Foreskin fibroblast (primary cell): ENCODE measurements at places on chromosomes 2 and 18.

DNA sequence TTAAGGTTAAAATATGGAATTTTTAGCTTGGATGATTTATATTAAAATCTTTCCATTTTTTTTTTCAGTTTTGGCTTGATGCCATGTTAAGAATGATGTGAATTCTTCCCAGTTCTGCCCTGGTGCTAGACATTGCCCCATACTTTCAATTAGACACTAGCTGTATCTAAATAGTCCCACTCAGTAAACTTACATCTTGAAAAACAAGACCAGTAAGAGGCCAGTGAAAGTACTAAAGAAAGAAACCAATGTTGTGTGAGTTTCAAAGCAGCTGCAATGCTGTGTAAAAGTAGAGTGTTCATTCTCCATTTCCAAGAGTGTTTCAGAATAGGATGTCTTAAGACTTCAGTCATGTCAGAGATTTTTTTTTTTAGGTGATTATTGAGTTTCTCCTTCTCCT is 40.0 kb upstream of the CYBRD1 start:
- no peak for DNase-seq

GRCh38 chr2:71872466-71873051 is 275.1 kb downstream of the CYP26B1 start:
- no peak for DNase-seq

DNA sequence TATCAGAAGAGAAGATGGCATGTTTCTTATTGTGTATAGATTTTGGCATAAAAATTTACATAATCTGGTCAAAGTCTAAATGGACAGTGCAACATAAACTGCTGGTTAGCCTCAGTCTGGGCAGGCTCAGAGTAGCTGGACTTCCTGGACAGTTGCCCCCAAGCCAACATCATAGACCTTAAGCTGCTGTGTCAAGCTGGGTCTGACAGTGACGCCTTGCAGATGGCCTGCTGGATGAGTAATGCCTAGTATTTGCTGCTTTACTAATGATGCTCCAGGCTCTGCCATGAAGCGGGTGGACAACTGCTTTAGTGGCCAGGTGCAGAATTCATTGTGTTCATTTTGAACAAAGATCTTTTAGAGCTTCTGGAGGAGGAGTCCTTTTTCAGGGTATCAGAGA is 603.7 kb upstream of the ZEB2 start:
- DNase-seq, result peak; percentile 52

DNA sequence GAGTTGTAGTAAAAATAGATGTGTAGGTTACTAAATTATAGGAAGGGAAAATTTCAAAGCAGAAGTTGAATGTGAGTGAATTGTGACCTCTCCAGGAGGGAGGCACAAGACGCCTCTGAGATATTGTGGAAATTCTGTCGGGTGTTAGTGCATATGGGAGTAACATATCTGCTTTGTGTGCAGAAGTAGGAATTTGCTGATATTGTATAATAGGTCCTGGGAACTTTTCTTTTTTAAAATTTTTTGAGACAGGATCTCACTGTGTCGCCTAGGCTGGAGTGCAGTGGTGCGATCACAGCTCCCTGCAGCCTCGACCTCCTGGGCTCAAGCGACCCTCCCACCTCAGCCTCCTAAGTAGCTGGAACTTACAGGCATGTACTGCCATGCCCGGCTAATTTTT is 34.7 kb downstream of the UBXN4 start:
- no peak for DNase-seq

GRCh38 chr2:113068706-113069485 is 1.1 kb downstream of the IL1F10 start:
- no peak for DNase-seq

DNA sequence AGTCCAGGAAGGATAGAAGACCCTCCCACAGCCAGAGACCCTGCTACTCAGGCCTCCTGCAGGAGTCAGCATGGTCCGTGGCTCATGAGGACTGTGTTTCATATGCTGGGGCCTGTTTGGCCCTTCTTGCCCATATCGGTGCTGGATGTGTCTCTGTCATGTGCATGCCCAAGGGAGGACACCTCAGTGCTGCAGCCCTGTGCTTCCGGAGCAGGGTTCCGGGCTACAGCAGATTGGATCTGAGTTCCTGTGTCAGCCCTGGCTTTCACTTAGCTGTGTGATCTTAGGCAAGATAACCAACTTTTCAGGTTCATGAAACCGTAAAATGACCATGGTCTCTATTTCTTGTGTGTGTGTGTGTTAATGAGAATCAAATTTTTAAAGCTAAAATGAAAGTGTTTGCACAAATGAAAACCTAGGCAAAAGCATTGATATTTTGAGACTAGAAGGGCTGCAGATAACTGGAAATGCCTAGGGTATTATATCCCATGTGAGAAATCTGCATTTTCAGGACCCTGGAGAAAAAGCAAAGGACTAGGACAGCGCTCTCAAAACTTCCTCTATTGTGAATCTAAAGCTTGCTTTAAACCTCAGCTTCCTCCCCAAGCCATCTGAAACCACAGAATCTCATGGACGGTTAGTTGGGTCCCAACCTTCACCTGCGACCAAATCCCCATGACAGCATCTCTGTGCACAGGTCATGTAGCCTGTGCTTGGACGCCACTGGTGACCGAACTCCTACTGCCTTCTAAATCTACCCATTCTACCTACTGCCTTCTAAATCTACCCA is 58.8 kb upstream of the CAPN13 start:
- DNase-seq, result no peak

DNA sequence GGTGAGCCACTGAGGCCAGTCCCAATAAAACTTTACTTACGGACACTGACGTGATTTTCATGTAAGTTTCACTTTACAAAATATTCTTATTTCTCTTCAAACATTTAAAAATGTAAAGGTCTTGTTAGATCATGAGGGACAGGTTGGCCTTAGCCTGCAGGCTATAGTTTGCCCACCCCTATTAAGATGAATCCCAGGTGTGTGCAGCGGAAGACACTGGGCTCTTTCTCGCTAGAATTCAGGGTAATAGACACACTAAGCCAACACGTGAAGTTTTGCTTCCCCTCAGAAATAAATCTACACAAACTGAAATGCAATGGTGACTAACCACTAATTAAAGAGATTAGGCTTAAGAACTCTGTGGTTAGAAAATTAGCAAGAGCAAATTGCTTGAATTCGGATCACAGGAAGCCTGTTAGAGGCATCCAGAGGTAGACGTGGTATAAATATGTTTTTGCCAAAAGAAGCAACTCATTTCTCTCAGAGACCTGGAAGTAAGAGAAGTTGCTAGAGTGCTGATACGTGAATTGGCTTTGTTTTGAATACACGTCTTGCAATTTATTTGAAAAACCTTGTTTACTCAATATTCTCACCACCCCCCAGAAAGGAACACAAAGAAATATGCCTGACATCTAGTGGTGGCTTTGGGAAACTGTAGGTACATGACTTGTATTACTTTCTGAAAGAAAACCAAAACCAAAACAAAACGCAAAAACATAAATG is 151.6 kb downstream of the DTNB start:
- peak; percentile 60 for DNase-seq

GRCh38 chr2:171688129-171688465 is 828 bp downstream of the DYNC1I2 start:
- no peak for DNase-seq

DNA sequence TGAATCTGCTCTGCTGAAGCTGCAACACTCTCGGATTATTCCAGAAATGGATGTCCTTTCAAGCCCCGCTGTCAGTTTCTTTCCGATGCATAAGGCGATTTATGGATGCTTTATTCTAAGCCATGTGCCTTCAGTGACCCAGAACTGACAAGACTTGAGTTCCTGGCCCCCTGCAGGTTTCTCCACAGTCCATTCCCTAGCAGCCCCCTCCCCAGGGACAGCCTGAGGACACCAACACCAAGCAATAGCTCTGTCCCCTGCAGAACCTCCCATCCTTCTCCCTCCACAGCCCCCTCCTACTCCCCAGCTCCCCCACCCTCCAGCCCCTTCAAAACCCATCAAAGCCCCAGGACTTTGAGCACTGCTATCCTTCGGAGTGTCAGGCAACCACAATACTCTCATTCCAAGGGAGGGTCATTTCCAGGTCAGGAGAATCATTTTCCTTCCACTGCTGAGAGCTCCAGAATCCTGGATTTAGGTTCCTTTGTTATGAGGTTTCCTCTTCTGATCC is 24.6 kb upstream of the SPP2 start:
- peak; percentile 35 for DNase-seq

DNA sequence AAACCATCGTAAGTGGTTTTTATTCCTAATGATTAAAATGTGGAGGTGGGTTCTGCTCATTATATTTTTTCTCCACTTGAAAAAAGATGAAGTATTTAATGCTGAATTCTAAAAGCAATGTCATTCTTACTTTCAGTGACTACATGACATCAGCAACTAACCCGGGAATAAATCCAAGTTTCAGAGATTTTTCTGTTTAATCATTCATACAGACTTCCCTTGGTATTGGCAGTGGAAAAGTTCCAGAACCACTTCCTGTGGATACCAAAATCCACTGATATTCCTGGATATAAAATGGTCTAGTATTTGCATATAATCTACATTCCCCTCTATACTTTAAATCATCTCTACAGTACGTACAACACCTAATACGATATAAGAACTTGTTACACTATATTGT is 128.6 kb downstream of the ZNF532 start:
- DNase-seq, result peak; percentile 71

DNA sequence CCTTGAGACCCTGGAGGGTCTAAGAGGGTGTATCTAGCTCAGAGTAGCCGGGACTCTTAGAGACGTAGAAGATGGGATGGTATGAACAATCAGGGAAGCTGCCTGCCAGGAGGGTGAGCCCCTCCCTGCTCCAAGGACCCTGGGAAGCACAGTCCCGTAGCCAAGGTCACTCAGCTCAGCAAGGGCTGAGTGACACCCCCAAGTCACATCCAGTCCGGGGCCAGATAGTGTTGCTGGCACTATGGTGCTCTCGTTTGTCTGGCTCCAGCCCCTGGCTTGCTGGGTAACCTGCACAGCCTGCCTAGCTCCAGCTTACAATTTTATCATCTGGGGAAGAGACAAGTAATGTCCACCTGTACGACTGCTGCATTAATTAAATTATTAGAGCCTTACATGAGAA is 22.3 kb downstream of the REEP1 start:
- DNase-seq, result no peak

DNA sequence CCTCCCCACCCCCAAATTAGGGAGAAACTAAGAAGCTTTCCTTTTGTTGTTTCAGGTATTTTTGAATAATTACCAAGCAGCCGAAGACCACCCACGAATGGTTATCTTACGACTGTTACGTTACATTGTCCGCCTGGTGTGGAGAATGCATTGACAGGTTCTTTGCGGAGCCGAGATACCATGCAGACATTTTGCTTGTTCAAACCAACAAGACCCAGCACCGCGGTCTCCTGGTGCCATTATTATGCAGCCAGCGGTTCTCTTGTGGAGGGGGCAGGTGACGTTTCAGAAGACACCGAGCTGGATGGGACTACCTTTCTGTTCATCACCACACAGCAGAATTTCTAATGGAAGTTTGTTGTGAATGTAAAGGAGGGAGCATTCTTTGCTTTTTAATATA is 43.4 kb downstream of the BCL2L11 start:
- no peak for DNase-seq
